ENCODE measurements at places on chromosomes 16 and 17.

DNA sequence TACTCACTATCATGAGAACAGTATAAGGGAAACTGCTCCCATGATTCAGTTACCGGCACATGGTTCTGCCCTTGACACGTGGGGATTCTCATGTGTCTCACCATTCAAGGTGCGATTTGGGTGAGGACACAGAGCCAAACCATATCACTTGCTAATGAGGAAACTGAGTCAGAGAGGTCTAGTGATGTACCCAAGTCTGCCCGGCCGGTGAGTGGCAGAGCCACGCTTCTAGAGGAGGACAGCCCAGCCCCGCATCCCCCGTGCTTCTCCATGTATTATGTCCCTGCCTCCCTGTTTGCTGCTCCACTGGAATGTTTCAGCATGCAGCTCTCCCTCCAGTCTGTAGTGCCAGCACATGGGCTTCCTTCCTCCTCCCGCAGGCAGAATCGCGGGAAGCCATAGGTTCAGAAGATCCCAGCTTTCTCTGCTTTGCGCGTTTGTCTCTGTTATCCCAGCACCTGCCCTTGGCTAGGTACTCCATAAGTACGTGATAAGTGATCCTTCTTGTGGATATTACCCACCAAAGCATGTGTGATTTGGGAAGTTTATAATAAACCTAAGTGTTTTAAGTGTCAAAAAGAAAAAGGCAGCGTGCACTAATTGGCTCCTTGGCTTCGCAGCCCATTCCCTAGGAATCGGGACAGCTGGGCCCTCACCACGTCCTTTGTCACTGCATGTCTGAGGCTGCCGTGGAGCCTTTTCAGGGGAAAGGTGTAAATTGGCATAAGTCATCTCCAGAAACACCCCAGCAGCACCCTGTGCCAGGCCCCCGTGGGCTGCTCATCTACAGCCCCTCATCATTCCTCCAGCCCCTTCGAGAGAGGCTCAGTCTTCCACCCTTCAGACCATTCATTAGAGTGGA lies 103.8 kb downstream of the CLEC16A start:
- DNase-seq = no peak

GRCh38 chr16:28834349-28834748 lies 11.6 kb downstream of the ATXN2L start:
- no peak for DNase-seq

DNA sequence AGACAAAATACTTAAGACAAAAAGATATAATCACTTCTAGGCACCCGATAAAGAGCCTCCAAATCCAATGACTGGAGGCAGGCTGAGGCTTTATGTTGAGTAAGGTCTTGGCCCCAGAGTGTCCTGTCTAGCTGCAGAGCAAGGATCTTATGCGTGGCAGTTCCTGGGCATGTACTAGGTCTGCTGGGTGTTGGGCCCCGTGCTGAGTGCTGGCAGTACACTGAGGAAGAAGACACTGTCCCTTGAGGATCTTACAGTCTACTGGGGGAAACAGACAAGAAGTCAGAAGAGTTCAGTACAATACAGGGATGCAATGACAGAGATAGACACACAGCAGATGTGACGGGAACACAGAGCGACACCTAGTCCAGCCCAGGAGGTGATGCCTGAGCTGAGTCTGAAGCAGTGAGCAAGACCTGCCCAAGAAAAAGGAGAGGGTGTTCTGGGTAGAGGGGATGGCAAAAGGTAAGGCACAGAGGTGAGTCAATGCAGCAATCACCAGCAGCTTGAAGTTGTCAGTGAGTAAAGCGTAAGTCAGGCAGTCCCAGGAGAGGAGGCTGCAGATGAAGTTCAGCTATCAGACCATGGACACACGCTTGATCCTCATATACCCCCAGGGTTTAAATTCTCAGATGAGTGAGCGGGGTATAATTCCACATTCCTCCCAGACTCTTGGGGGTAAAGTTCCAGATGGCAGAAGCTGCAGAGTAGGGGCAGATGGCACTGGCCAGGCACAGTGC lies 18.1 kb downstream of the MAP3K14 start:
- no peak for DNase-seq

DNA sequence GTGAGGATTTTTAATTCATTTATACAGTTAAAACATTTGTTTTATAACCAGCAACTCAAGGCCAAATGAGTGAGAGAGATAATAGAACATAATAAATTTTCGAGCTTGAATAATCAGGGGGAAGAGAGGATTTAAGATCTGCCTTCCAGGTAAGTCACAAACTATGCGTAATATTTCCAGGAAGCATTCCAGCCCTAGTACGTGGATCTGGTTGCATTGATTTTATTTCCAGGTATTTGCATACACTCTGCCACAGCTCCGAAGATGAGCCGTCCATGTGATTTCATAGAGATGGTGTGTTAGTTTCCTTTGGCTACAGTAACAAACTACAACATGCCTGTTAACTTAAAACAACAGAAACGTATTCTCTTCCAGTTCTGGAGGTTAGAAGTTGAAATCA lies 3.5 kb downstream of the DYNLRB2 start:
- DNase-seq = no peak

GRCh38 chr16:86995456-86995855 lies 321.7 kb downstream of the C16orf95 start:
- no peak for DNase-seq
